ENCODE measurements at places on chromosomes 4 and X.

GRCh38 chr4:11038926-11039325 lies 354.4 kb upstream of the CLNK start:
- no peak for DNase-seq

GRCh38 chrX:116499780-116500179 lies 37.0 kb upstream of the CT83 start:
- no peak for DNase-seq

- DNase-seq = no peak
These were observed 54.4 kb upstream of the CLNK start for GRCh38 chr4:10738826-10739489.

- DNase-seq = no peak
These were observed 90.8 kb upstream of the PPP2R3B start for GRCh38 chrX:477441-478012.

DNA sequence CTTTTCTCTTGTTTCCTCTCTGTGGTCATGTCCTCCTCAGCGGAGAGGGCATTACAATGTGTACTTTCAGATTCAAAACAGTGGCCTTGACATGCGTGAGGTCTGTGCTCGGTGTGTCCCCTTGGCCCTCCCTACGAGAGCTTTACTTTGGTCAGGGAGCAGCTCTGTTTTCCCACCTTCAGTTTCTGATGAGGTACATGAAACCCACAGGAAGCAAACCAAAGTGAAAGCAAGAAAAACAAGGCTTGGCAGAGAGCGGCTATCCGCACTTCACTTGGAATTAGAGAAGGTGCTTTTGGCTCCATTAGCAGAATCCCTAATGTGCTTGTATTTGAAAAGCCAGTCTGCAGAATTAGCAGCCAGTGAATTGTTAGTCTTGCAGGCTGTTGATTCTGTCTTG lies 19.5 kb upstream of the BOD1L1 start:
- DNase-seq = no peak

DNA sequence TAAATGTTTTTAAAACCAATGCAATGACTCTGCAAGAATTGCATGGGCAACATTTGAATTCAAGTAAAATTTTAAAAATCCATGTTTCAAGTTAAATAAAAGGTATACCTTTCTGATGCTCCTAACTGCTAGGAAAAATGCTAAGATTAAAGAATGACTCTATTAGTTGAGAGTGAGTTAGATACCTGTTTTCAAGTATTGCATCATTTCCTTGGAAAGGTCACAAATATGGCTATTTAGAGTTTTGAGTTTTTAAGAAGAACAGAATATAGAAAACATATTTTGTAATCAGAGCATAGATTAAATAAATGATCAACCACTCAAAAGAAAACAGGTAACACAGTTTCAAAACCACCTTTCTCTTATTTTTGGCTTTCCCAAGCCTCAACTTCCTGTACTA lies 18.3 kb upstream of the NPY2R start:
- no peak for DNase-seq

GRCh38 chr4:27702730-27703431 lies 842.2 kb downstream of the STIM2 start:
- no peak for DNase-seq

DNA sequence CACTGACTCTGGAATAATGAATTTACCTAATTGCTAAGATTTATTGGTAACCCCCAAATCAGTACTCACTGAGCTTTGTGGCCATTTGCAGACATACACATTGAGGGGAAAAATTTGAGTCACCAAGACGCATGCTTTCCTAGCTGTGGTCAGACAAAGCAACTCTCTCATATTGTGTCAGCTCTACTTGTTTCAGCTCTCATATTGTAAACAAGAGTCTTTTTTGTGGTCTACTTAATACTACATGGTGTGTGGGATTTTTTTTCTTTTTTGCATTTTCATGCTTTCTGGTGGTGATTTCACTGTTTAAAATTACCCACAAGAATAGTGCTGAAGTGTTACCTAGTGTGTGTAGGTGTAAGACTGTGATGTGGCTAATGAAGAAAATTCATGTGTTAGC lies 428.2 kb upstream of the GALNT7 start:
- DNase-seq = no peak

DNA sequence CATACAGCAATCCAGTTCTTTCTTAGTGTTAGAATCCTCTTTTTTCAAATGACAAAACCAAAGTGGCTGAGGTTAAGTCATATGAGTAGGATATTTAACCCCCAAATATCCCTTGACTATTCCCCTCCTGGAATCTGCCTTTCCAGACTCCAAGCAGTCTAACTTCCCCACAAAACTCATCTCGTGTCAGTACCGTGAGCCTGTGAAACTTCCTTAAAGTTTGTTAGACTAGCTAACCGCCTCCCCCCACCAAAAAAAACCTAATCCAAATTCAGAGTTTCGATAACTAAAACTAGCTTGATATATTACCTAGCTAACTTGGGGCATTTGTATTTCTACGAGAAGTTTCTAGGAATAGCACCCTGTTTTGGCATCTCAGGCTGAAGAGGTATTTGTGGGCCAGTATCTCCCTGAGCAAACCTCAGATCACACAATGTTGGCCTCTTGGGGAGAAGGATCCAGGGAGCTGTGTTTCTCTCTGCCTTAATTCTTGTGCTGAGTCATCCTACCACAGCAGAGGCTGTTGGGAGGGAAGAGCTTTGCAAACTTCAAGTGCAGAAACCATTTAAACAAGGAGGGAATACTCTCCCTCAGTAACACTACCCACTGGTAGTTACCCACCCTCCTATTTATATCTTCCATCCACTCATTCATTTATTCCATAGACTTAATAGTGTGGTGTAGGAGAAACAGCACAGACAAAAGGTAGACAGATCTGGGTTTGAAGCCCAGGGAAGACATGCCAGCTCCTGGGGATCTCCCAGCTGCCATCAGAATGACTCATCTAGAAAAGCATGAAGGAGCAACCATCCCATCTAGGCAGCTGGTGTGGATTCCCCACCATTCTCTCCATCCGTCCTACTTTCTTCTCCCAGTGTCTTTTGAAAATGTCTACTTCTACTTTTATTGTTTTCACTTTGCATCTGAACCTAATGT lies 39.3 kb upstream of the TXK start:
- no peak for DNase-seq

- DNase-seq = no peak
These were observed 66.3 kb downstream of the N4BP2 start for GRCh38 chr4:40122941-40123340.

DNA sequence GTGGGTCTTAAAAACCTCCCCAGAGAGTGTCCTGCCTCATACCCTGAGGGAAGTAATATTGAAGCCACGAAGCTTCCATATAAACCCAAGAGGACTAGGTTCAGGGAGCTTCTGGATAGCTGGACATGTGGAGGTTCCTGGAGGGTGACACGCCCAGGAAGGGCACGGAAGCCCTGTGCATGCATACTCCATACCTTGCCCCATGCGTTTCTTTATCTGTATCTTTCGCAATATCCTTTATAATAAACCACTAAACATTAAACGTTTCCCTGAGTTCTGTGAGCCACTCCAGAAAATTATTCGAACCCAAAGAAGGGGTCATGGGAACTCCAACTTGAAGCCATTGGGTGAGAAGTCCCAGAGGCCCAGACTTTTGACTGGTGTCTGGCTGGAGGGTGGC lies 45.7 kb upstream of the HPF1 start:
- DNase-seq = no peak

DNA sequence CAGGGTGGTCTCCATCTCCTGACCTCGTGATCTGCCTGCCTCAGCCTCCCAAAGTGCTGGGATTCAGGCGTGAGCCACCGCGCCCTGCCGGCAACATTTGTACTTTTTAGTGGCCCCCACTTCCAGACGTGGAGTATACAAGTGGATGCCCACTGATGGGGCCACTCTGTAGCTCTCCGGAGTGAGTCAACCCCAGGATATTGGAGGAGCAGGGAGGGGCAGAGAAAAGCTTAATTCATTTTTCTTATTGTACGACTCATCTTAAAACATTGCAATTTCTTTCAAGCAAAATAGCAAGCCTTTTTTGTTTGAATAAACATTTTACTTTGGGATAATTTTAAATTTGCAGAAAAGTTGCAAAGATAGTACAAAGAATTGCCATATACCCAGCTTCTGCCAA lies 34.6 kb downstream of the FAM9C start:
- no peak for DNase-seq

DNA sequence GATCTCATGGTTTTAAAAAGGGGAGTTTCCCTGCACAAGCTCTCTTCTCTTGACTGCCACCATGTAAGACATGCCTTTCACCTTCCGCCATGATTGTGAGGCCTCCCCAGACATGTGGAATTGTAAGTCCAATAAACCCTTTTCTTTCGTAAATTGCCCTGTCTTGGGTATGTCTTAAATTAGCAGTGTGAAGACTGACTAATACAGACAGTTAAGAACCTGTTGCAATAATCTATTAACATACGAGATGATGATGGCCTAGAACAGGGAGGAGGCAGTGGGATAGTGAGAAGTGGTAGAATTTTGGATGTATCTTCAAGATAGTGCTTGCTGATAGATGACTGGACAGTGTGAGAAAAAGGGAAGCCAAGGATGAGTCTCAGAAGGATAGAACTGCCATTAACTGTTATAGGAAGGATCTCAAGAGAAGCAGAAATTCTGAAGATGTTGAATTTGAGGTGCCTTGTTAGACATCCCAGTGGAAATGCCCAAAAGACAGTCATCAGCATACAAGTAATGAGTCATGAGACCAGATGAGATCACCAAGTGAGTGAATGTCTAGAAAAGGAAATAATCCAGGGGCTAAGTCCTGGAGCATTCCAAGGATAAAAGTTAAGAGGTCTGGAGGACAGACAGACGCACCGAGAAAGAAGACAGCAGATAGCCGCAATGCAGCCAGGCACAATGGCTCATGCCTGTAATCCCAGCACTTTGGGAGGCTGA lies 38.8 kb upstream of the UGDH start:
- no peak for DNase-seq

- no peak for DNase-seq
These were observed 277.4 kb downstream of the SPRY1 start for GRCh38 chr4:123673971-123674370.

GRCh38 chrX:13085526-13085925 lies 41.1 kb upstream of the FAM9C start:
- no peak for DNase-seq

DNA sequence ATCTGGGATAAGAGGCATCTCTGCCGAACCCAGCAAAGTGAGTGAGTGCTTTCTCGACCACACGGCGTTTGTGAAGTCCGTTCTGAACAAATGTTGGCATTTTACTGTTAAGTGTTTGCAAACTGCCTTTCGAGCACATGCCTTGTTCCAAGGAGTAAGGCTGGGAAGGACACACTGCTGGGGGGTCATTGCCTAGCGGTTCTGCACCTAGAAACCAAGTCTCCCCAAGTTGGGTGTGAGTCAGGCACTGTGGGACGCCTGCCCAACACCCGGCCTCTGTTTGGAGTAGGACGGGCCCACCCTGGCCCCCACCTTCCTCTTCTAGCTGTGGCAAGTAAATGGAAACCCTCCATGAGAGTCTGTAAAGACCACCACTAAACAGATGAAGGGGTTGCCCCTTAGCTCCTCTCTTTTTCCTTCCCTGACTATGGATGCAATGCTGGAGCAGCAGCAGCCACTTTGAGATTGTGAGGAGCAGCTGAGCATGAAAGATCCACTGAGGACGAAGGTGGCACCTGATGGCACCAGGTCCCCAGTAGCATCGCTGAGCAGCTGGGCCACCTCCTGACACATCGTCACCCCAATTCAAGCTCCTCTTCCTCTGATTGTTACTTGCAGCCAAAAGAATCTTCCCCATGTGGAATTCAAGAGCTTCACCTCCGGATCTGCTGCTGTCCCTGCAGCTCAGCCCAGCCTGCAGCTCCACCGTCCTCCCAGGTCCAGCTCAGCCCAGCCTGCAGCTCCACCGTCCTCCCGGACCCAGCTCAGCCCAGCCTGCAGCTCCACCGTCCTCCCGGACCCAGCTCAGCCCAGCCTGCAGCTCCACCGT lies 6.3 kb downstream of the CPLX1 start:
- no peak for DNase-seq

DNA sequence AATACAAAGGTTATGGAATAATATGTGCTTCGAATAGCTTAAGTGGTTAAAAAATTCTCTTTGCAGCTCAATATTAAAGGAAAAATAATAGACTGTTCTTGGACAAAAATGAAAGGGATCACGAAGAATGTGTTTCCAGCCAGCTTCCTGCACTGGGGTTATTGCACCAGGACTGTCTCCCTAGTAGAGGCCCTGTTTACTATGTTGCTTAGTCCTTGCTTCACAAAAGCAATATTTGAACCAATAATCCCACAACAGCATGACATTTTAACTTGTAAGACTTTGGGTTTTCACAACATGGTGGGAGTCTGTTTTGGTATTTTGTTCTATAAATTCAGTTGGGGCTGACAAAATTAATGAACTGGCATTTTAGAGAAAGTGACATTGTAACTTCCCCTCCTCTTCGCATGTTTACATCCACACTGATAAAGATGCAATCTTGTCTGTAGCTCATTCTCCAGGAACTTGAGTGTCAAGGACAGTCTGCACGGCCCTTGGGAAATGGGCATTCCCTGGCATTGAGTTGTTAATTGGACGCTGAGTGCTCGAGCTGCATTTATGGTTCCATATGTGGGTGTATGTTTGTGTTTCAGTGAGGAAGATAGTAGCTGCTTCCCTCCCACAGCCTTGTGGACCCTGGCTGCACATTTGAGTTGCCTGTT lies 39.0 kb downstream of the SHROOM2 start:
- DNase-seq = no peak

DNA sequence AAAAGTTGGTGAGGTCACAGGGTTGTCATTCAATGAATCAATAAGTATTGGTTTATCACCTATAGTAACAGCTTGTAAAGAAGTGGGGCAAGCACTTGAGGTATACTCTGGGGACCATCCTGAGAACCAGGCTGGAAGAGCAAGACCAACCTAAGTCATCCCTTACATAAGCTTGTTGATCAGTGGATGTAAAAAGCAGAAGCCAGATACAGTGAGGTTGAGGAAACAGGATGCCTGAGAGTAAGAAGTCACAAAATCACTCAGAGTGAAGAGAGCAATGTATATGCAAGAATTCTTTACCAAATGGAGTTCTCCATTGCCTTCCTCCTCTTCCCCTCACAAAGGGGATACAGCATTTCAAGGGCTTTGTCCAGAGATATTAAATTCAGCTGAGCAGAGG lies 76.3 kb upstream of the PACRGL start:
- no peak for DNase-seq

DNA sequence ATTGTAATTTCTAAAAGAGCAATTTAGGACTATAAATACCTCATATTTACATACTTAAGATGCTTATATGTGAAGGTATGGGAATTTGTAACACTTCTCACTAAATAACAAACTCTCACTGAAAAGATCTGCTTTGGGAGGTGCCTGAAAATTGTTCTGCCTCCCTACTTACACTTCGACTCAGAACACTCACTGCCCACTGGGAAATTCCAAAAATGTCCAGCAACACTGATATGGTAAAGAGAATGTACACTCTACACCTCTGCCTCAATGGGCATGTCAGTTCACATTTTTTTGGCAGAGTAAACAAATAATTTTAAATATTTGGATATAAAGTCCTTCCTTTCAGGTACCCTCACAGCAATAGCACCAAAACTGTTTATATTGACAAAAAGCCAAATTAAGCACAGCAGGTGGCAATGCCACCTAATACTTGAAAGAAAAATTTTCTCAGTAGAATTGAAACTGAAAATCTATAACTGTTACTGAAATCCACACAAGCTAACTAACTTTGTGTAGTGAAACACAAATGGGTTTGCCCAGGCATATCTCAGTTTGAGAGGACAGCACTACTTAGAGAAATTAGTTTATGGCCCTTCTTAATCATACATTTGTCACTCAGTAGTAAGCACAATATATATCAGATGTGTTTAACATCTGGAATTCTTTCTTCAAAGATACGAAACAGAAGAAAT lies 67.1 kb downstream of the PRDM5 start:
- DNase-seq = no peak
